Neural progenitor cell (in vitro differentiated cells): ENCODE measurements at places on chromosomes 6 and 20.

DNA sequence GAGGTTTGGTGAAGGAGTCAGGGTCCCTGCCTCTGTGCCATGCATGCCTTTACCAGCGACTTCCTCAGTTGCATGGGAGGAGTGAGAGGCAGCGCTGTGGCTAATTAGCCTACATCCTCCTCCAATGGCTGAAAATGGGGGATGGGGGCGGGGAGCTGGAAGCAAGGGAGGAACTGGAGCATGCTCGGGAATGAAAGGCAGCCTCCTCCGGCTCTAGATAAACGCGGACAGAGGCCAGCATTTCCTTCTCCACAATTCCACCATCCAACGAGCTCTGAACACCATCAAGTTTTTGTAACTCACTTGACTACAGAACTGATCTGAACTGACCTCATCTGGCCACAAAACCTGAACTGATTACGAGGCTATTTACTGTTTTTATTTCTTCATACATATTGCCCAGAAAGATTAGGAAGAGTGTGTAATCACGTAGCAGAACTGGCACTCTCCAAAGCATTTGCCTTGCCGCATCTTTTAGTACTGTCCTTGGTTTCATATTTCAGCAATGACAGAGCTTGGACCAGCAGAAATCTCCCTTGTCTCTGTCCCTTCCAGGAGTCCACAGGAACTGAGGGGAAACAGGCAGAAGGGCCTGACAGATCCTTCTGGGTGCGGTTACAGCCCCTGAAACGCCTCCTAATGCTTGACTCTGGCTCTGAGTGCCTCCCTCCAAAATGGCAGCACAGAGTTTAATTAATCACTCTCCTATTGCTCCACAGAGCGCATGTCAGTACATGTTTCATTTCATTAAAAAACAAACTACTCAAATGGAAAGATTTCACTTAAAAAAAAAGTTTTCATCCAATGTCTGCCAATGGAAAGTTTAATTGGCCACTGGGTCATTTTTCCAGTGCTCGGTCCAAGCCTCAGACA lies 58.2 kb upstream of the TRAF3IP2 start:
- no peaks in the 10 kb centered on the region for H3K27me3 ChIP-seq
- peaks cover 41% of the 10 kb centered on the region for H3K4me1 ChIP-seq
- peak overlapping the region; percentile 43 for H3K27ac ChIP-seq
- no peak overlapping the region for H3K4me3 ChIP-seq
- DNase-seq = peak; percentile 92
- H3K36me3 ChIP-seq = no peaks in the 10 kb centered on the region

DNA sequence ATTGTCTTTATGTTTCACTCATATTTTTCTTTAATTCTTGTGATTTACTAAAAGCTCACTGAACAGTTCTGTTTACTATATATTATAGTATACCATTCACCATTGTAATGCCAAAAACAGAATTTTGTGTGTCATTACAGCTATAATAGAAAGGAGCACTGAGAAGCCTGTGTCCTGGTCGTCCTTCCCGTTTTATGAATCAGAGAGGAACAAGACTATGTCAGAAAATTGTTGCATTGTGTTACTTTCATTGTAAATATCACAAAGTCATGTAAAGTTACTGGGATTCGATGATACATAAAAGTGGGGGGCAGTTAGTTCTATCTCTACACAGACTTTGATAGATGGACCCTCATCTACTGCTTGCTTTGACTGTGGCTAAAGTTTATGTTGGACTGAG lies 145.1 kb downstream of the QKI start:
- peaks cover 5% of the 10 kb centered on the region for H3K4me1 ChIP-seq
- peaks cover 33% of the 10 kb centered on the region for H3K36me3 ChIP-seq
- DNase-seq = no peak

GRCh38 chr6:6169141-6169540 lies 151.3 kb downstream of the F13A1 start:
- no peak for DNase-seq
- peaks cover 4% of the 10 kb centered on the region for H3K4me1 ChIP-seq
- no peaks in the 10 kb centered on the region for H3K27me3 ChIP-seq
- H3K36me3 ChIP-seq = no peaks in the 10 kb centered on the region
- H3K27ac ChIP-seq = no peak overlapping the region

DNA sequence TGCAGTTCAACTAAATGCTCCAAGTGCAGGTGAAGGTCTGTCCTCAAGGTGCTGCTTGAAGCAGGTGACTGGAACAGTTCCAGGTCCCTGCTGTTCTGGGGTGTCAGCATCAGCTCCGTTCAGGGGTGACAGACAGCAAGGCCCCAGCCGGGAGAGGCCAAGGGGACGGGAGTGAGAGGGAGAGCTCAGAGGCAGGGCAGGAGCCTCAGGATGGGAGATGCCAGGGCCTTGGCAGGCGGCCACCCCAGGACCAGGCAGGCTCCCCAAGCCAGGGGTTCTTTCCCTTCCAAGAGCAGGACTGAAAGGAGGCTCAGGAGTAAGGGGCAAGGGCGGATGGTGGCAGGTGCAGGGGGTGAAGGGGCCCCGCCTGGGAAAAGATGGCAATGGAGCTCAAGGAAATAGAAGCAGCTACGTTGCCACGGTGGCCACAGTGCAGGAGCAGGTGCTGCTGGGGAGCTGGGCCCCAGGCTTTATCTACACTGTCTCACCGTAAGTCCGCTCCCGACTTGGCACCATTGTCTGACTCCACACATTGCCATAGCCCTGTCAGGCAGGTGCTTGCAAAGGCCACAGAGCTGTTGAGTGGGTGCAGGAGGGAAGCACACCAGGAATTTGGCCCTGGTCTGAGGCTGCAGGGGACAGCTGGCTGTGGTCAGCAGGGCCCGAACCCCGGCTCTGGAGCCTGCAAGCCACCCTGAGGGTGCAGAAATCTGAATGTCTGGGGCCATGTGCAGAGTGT lies 43.1 kb downstream of the ERMARD start:
- peaks cover 11% of the 10 kb centered on the region for H3K27me3 ChIP-seq
- peaks cover 4% of the 10 kb centered on the region for H3K4me1 ChIP-seq
- no peaks in the 10 kb centered on the region for H3K36me3 ChIP-seq
- no peak for DNase-seq

DNA sequence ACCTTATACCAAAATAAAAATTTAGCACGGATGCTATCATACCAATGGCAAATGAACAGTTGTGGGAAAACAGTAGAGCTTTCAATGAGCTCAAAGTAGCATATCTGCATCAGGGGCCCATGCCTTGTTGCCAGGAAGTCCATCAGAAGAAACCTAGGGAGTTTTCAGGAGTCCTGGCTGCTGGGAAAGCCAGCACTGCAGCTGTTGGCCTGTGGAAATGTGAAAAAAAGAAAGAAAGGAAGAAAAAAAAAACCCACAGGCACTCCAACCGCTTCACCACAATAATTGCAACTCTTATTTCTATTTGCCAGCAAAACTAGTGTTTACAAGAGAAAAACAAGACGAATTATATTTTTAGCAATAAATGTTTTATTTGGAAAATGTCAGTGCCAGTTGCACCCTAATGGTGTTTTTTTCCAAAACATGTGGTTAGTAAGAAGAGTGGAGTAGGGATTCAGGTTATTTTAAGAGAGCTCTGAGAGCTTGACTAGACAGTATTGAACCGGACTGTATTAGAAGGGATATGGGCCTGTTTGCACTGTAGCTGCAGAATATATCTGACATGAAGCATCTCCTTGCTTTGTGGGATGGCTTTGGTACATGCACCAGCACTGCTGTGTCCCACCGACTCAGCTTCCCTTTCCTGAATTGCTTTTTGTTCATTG lies 137.3 kb downstream of the CCDC170 start:
- H3K4me3 ChIP-seq = no peak overlapping the region
- no peaks in the 10 kb centered on the region for H3K4me1 ChIP-seq
- DNase-seq = no peak
- H3K27me3 ChIP-seq = no peaks in the 10 kb centered on the region
- H3K27ac ChIP-seq = no peak overlapping the region
- H3K36me3 ChIP-seq = no peaks in the 10 kb centered on the region

GRCh38 chr6:12533586-12533985 lies 183.0 kb upstream of the PHACTR1 start:
- H3K27me3 ChIP-seq = no peaks in the 10 kb centered on the region
- no peak overlapping the region for H3K27ac ChIP-seq
- no peak overlapping the region for H3K4me3 ChIP-seq

DNA sequence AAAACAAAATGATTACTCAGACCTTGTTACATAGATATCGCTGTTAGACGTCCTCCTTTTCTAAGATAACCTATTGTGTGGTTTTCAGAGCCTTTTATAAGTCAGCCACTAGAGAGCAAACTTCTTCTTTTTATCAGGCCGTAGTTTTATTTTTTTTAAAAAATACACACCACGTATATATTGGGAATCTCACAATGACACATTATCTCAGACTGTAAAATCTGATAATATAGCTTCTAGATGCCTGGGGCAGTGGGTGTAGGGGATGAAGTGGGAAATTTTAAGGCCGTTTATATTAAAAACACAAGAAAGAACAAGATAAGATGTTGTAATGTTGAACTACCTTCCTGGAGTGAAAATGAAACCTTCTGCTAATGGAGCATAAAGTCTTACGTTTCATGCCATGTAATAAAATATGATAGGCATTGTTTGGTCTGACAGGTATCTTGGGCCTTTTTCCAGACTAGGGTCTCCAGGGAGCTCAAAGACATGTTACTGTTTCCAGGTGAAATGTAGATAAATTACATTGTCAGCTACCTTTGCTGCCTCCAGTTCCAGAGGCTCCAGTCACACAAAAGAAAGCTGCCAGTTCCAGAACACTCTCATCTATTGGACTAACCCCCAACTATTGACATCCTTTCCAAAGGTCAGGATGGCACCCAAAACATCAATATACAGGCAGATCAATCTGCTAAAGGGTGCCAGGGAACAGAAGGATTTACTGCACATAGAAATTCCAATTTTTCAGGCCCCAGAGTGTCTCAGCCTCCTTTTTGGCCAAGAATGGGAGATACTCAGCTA lies 130.2 kb upstream of the AKIRIN2 start:
- no peak overlapping the region for H3K4me3 ChIP-seq
- no peaks in the 10 kb centered on the region for H3K27me3 ChIP-seq
- no peak for DNase-seq
- H3K36me3 ChIP-seq = no peaks in the 10 kb centered on the region

GRCh38 chr20:24488064-24488799 lies 18.8 kb downstream of the SYNDIG1 start:
- no peak overlapping the region for H3K27ac ChIP-seq
- H3K27me3 ChIP-seq = no peaks in the 10 kb centered on the region
- DNase-seq = no peak
- peaks cover 24% of the 10 kb centered on the region for H3K4me1 ChIP-seq

DNA sequence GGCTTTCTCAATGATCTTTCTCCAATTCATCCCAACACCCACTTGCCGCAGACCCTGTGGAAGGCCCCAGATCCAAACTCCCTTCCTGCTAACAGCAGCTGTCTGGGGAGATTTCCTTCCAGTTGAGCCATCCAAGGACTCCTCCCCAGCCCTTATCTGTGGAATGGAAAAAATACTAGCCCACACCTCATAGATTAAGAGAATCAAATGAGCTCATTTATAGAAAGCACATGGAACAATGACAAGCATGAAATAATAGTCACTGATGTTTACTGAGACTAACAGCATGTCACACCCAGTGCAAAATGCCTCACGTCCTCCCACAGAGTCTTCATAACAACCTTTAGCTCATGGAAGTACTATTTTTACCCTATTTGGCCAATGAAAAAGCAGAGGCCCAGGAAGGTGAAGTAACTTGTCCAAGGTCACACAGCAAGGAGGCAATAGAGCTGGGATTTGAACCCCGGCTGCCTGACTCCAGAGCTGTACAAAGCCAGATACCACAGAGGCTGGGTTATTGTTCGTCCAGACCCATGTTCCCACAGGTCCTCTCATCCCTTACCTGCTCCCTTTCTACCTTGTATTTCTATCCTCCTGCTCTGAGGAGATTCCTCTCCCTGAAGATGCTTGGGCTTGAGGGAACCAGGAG lies 23.4 kb upstream of the PTGIS start:
- no peak for DNase-seq
- H3K4me1 ChIP-seq = peaks cover 7% of the 10 kb centered on the region
- no peaks in the 10 kb centered on the region for H3K27me3 ChIP-seq
- no peaks in the 10 kb centered on the region for H3K36me3 ChIP-seq
- H3K27ac ChIP-seq = no peak overlapping the region
- no peak overlapping the region for H3K4me3 ChIP-seq

- H3K4me1 ChIP-seq = no peaks in the 10 kb centered on the region
- H3K27me3 ChIP-seq = peaks cover 27% of the 10 kb centered on the region
- no peaks in the 10 kb centered on the region for H3K36me3 ChIP-seq
These were observed 87.4 kb upstream of the BHLHE23 start for GRCh38 chr20:63093966-63094766.

GRCh38 chr20:13231031-13231752 lies 10.1 kb downstream of the ISM1 start:
- no peak overlapping the region for H3K27ac ChIP-seq
- H3K36me3 ChIP-seq = no peaks in the 10 kb centered on the region
- DNase-seq = no peak
- H3K4me1 ChIP-seq = no peaks in the 10 kb centered on the region
- no peaks in the 10 kb centered on the region for H3K27me3 ChIP-seq
- H3K4me3 ChIP-seq = no peak overlapping the region

DNA sequence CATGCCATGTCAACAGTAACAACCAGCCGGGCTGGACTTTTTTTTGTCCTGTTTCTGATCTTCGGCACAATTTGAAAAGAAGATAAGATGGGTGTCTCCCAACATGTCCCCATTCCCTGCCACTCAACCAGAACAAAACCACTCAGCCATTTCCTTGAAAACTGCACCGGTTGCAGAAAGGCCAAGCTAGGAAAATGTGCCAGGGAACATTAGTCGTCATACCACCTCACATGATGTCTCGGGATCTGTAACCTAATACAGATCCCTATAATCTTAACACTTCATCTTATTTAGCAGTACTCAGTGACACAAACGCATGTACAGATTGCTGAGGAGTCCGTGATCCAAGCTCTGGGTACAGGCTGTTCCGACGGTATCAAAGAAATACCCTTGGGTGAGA lies 46.5 kb downstream of the ALDH8A1 start:
- no peaks in the 10 kb centered on the region for H3K4me1 ChIP-seq
- no peaks in the 10 kb centered on the region for H3K36me3 ChIP-seq
- no peak overlapping the region for H3K27ac ChIP-seq
- no peak overlapping the region for H3K4me3 ChIP-seq
- DNase-seq = no peak

GRCh38 chr6:11429577-11429976 lies 108.0 kb upstream of the TMEM170B start:
- H3K27ac ChIP-seq = no peak overlapping the region
- H3K4me1 ChIP-seq = peaks cover 28% of the 10 kb centered on the region
- no peak for DNase-seq
- H3K36me3 ChIP-seq = no peaks in the 10 kb centered on the region

GRCh38 chr6:7241709-7242645 lies 71.0 kb downstream of the SSR1 start:
- no peaks in the 10 kb centered on the region for H3K27me3 ChIP-seq
- peaks cover 22% of the 10 kb centered on the region for H3K4me1 ChIP-seq
- H3K27ac ChIP-seq = no peak overlapping the region
- peak; percentile 27 for DNase-seq
- no peaks in the 10 kb centered on the region for H3K36me3 ChIP-seq
- H3K4me3 ChIP-seq = no peak overlapping the region
